ENCODE measurements at places on chromosomes 2 and 18.

DNA sequence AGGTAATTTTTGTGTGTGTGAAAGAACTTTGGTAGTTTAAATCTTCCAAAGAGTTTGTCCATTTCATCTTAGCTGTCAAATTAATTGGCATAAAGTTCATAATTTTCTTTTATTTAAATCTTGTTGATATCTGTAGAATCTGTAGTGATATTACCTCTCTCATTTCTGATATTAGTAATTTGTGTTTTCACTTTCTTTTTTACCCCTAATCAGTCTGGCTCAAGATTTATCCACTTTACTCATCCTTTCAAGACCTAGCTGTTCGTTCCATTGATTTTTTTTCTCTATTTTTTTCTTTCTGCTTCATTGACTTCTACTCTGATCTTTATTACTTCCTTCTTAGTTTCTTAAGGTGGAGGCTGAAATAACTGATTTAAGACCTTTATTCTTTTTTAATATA lies 142.5 kb upstream of the OTX1 start:
- no peak overlapping the region for H3K27ac ChIP-seq
- no peak overlapping the region for H3K4me3 ChIP-seq

- no peaks in the 10 kb centered on the region for H3K27me3 ChIP-seq
- no peak overlapping the region for H3K4me3 ChIP-seq
- no peaks in the 10 kb centered on the region for H3K4me1 ChIP-seq
- no peak for DNase-seq
- peaks cover 71% of the 10 kb centered on the region for H3K36me3 ChIP-seq
- no peak overlapping the region for H3K27ac ChIP-seq
These were observed 268.0 kb downstream of the HDAC4 start for GRCh38 chr2:239132786-239133185.

DNA sequence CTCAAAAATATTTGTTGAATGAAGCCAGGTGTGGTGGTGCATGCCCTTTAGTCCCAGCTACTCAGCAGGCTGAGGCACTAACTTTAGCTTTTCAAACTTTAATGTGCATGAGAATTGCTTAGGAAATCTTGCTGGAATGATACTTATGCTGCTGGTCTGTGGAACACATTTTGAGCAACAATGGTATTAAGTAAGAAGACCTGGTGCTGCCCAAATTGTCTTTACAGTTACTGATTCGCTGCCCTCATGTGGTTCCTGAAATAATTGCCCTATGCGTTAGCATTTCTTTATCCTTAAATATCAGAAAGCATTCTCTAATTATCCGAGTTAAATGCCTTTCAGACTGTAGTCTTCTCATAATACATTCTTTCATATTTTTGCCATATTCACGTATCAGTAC lies 76.0 kb upstream of the SESTD1 start:
- peak; percentile 28 for DNase-seq
- H3K36me3 ChIP-seq: no peaks in the 10 kb centered on the region
- H3K4me1 ChIP-seq: peaks cover 4% of the 10 kb centered on the region
- no peak overlapping the region for H3K4me3 ChIP-seq

DNA sequence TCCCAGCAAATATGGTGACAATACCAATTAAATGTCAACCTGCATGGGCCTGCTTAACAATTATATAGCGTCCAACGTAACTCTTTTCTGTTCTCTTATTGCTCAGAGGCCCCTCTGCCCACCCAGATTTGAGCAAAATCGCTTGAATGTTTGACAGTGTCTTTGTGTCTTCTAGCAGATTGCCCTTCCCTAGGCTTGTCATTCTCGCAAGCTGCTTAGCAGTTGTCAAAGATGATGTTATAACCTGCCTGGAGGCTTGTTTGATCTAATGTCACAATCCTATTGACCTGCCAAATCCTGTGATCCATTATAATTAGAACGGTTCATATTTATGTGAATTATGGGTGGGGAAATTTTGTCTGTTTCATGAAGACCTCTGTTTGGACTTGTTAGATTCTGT lies 108.8 kb downstream of the FARSB start:
- H3K27me3 ChIP-seq: peaks cover 3% of the 10 kb centered on the region
- H3K4me1 ChIP-seq: no peaks in the 10 kb centered on the region
- no peak overlapping the region for H3K4me3 ChIP-seq
- no peak for DNase-seq
- H3K36me3 ChIP-seq: no peaks in the 10 kb centered on the region

DNA sequence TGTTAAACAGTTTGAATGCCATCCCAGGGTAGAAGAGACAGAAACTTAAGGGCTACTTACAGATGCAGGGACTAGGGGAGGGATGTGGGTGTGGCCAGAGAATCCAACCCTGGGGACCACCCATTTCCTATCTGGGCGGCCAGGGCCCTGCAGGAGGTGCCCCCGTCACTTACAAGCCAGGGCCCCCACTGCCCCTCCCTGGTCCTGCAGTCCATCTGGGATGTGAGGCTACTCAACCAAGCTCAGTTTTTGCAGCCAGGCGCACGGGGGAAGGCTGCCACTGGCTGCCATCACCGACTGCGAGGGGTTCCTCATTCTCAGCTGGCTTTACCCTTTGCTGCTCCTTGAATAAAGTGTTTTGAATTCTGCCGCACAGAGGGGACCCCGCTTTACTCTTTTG lies 42.1 kb downstream of the RRM2 start:
- H3K36me3 ChIP-seq: no peaks in the 10 kb centered on the region
- no peaks in the 10 kb centered on the region for H3K4me1 ChIP-seq
- no peaks in the 10 kb centered on the region for H3K27me3 ChIP-seq
- H3K4me3 ChIP-seq: no peak overlapping the region
- no peak for DNase-seq

GRCh38 chr18:2979129-2979528 lies 33.8 kb downstream of the LPIN2 start:
- no peak overlapping the region for H3K4me3 ChIP-seq
- H3K4me1 ChIP-seq: peaks cover 30% of the 10 kb centered on the region
- no peaks in the 10 kb centered on the region for H3K27me3 ChIP-seq
- DNase-seq: peak; percentile 88

- H3K4me1 ChIP-seq: no peaks in the 10 kb centered on the region
- H3K27ac ChIP-seq: no peak overlapping the region
- no peak overlapping the region for H3K4me3 ChIP-seq
- peaks cover 20% of the 10 kb centered on the region for H3K27me3 ChIP-seq
These were observed 124.6 kb upstream of the CD302 start for GRCh38 chr2:159922563-159922962.

- H3K36me3 ChIP-seq: peaks cover 14% of the 10 kb centered on the region
- H3K4me3 ChIP-seq: no peak overlapping the region
- H3K27ac ChIP-seq: no peak overlapping the region
- DNase-seq: peak; percentile 59
These were observed 4.8 kb downstream of the PDK1 start for GRCh38 chr2:172560721-172561120.

GRCh38 chr2:215451012-215451756 lies 15.3 kb upstream of the FN1 start:
- H3K27ac ChIP-seq: no peak overlapping the region
- no peak for DNase-seq
- H3K36me3 ChIP-seq: no peaks in the 10 kb centered on the region
- no peaks in the 10 kb centered on the region for H3K4me1 ChIP-seq

DNA sequence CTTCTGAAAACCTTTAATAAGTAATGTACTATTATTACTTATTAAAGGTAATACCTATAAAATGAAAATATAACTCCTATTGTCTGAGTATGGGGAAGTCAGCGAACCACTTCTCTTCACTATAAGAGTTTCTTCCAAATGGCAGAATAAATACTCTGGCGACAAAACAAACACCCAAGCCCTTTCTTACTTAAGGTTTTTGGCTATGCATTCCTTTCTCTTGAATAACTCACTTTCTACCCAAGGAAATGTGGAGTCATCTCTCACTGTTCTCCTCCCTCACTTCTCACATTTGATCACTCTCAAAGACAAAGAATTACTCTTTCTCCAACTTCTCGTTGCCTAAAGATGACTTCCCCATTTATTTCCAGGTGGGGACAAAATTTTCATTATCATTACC lies 816.8 kb upstream of the CRIM1 start:
- no peaks in the 10 kb centered on the region for H3K36me3 ChIP-seq
- no peak overlapping the region for H3K27ac ChIP-seq
- no peaks in the 10 kb centered on the region for H3K27me3 ChIP-seq
- H3K4me1 ChIP-seq: no peaks in the 10 kb centered on the region

DNA sequence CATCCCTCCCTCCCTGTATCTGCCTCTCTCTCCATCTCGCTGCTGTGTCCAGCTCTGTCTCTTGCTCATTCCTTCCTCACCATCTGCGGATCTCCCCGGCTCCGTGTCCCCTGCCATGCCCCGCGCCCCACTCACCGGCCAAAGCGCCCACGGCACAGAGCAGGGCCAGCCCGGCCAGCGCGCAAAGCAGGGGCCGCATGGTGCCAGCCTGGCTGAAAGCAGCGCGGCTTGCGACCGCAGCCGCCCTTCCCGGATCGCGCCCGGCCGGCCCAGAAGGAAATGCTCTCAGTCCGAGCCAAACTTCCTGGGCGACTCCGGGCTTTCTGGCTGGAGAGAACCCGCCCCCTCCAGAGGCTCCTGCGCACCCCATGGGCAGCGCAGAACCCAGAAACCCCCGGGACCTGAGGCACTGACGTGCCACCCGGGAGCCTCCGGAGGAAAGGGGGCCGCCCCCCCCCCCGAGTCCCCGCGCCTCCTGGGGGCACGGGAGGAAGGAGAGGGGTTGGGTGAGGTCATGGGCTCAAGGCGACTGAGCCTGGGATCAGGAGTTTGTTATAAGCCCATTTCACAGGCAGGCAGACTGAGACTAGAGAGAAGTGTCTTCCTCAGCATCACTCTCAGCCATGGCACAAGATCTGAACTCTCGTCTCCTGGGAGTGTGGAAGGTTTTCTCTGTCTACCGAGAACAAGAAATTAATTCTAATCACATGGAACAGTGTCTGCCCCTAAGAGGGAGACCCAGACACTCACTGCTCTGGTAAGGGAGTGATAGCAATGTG lies 45.2 kb upstream of the RAB6C start:
- no peak for DNase-seq
- no peaks in the 10 kb centered on the region for H3K4me1 ChIP-seq
- no peaks in the 10 kb centered on the region for H3K36me3 ChIP-seq
- no peaks in the 10 kb centered on the region for H3K27me3 ChIP-seq

DNA sequence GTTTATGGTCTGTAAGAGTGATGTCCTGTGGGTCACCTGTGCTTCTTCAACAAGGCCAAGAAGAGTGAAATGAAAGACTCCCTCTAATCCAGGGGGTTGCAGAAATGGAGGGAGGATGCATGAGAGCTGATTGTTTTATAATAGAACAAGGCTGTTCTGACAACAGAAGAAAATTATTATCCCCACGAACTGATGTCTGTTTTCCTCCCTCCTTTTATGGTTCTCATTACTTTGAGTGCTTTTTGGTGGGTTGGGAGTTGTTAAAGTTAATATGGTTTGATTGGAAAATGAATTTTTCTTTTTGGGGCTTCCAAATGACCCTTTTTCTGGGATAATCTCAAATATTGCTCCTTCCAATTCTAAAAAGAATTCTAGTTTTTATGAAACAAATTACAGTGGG lies 33.6 kb downstream of the GATA6 start:
- peaks cover 7% of the 10 kb centered on the region for H3K36me3 ChIP-seq
- no peaks in the 10 kb centered on the region for H3K4me1 ChIP-seq
- no peak for DNase-seq
- H3K4me3 ChIP-seq: no peak overlapping the region

- H3K36me3 ChIP-seq: no peaks in the 10 kb centered on the region
- no peak overlapping the region for H3K4me3 ChIP-seq
- H3K4me1 ChIP-seq: no peaks in the 10 kb centered on the region
- no peak overlapping the region for H3K27ac ChIP-seq
These were observed 402.5 kb upstream of the FAM98A start for GRCh38 chr2:34001557-34001956.

DNA sequence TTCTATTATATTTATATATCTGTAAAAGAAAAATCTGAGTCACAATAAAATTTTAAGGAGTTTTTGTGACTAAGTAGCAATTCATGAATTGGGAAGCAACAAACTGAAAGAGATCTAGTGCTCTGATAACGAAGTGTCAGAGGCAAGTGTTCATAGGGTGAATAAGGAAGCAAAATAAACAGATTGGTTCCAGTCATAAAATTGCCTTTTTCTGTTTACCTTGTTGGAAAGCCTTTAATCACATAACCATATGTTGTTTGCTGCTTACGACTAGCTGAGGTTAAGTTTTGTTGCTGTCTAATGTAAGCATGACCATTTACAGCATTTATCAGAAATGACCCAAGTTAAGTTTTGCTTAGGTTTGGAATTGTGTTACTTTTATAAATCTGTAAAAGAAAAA lies 358.9 kb downstream of the ARL6IP6 start:
- H3K4me1 ChIP-seq: no peaks in the 10 kb centered on the region
- no peak overlapping the region for H3K4me3 ChIP-seq
- H3K27me3 ChIP-seq: no peaks in the 10 kb centered on the region
- DNase-seq: no peak
- H3K27ac ChIP-seq: no peak overlapping the region

GRCh38 chr2:48567671-48568070 lies 37.7 kb downstream of the STON1 start:
- no peaks in the 10 kb centered on the region for H3K27me3 ChIP-seq
- H3K4me3 ChIP-seq: no peak overlapping the region
- no peak for DNase-seq
- H3K4me1 ChIP-seq: no peaks in the 10 kb centered on the region
- H3K36me3 ChIP-seq: no peaks in the 10 kb centered on the region

- H3K4me3 ChIP-seq: no peak overlapping the region
- DNase-seq: no peak
- H3K27me3 ChIP-seq: no peaks in the 10 kb centered on the region
These were observed 121.1 kb downstream of the TANC1 start for GRCh38 chr2:159089543-159089942.

- no peaks in the 10 kb centered on the region for H3K36me3 ChIP-seq
- no peaks in the 10 kb centered on the region for H3K27me3 ChIP-seq
- no peaks in the 10 kb centered on the region for H3K4me1 ChIP-seq
- H3K27ac ChIP-seq: no peak overlapping the region
- DNase-seq: no peak
- H3K4me3 ChIP-seq: no peak overlapping the region
These were observed 110.8 kb downstream of the BCL11A start for GRCh38 chr2:60442608-60443007.

DNA sequence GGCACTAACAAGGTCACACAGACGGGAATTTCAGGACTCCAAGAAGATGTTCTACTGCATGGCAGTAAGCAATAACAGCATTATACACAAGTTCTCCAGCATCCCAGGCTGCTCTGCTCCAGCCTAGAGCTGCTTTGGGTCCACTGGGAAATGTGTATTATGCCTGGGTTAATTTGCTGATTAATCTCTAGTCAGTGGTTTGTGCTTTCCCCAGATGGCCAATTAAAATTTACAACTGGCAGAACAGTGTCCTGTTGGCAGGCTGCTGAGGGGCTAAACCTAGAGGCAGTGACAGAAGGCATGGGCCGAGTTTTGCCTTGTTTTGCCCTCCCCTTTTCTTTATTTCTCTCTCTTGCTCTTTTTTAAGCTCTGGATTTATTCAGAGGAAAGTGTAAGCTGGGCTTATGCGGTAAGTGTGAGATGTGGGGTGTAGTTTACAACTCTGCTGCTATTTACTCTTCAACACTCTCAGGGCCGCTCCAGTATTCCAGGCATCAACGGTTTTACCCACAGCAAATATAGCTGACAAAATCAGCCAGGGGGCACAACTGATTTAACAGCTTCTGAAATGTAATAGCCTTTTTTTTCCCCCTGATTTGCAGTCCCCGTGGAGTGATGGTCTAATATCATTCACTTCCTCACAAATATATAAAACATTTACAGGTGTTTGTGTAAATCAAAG lies 348.0 kb downstream of the GPD2 start:
- H3K27me3 ChIP-seq: no peaks in the 10 kb centered on the region
- H3K27ac ChIP-seq: no peak overlapping the region
- no peaks in the 10 kb centered on the region for H3K4me1 ChIP-seq
- H3K4me3 ChIP-seq: no peak overlapping the region
